GM12865 (cell line): ENCODE measurements at places on chromosomes 11 and 22.

DNA sequence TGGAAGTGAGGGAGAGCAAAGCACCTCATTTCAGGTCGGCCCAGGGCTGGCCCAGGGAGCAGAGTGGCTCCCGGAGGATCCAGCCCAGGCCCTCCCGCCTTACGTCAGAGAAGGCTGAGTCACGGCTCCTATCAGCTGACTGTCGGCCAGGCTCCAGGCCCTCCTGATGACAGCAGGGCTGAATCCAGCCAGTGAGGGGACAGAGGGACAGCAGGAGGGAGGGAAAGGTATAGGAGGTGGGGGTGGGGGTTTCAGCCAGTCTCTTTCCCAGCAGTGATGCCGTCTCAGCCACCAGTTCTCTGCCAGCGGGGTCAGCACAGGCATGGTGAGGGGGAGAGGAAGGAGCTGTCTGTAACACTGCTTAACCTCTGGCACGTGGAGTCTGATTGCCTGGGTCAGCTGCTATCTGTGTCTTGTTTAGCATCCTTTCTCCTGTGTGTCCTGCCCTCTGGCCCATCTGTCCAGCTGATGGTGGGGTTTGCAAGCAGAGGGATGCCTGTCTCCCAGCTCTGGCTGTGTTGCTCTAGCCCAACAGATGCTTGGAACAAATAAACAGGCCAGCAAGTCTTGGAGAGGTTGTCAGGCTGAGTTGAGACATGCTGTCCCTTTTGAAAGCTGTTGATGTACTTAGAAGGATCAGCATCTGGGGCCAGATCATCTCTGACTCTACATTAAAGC is 74.0 kb downstream of the ADAMTS15 start:
- DNase-seq, result no peak

DNA sequence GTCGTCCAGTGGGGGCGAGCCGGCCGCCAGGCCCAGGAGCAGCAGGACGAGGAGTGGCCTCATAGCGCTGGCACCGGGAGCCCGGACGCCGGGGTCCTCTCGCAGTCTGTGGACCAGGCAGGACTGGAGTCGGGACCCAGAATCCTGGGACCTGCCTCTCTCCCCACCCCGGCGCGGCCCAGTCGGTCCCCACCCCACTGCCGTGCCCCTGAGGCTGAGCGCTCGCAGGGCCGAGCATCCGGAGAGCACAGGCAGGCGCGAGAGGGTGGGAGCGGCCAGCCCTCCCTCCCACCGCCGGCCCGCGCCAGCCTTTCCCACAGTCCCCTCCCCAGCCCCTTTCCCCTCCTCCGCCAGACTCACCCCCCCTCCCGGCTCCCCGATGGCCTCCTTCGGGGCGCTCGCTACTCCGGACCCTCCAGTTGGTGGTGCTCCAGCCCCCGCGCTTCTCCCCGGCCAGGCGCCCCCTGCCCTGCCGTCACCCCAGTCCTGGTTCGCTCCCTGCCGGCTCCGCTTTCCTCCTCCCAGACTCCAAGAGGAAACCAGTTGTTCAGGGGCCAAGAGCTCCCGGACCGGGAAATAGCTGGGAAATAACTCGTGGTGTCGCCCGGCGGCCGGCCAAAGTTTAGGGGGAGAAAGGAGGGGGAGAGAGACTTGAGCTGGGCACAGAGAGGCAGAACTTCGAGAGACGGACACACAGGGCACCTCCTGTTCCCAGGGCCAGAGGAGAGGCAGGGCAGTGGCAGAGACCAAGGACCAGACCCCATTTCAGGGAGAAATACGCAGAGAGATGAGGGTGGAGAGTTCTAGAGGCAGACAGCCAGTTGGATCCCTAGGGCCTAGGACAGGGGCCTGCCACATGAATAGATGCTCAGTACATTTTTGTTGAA is at the start of gene C1QTNF5:
Gene C1QTNF5 (minus strand): TSS at position 549 of the 887 bp plus-strand sequence. CDS start 486 bp downstream, at position 63.
- DNase-seq, result no peak

GRCh38 chr11:117449111-117449693 is 121.5 kb downstream of the CEP164 start:
- no peak for DNase-seq

DNA sequence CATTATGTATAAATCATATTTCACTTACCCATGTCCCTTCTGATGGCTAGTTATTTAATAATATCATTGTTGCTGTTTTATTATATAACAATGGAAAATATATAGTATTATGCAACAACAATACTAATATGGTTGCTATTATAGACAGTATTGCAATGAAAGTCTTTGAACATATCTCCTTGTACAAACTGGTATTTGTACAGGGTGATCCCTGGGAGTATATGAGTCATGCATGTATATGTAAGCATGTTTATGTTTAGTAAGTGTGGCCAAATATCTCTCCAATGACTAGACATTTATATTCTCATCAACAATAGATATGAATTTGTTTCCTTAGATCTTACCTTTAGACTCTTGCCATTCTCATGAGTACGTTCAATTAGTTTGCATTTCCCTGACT is 55.9 kb downstream of the KCNC1 start:
- no peak for DNase-seq

DNA sequence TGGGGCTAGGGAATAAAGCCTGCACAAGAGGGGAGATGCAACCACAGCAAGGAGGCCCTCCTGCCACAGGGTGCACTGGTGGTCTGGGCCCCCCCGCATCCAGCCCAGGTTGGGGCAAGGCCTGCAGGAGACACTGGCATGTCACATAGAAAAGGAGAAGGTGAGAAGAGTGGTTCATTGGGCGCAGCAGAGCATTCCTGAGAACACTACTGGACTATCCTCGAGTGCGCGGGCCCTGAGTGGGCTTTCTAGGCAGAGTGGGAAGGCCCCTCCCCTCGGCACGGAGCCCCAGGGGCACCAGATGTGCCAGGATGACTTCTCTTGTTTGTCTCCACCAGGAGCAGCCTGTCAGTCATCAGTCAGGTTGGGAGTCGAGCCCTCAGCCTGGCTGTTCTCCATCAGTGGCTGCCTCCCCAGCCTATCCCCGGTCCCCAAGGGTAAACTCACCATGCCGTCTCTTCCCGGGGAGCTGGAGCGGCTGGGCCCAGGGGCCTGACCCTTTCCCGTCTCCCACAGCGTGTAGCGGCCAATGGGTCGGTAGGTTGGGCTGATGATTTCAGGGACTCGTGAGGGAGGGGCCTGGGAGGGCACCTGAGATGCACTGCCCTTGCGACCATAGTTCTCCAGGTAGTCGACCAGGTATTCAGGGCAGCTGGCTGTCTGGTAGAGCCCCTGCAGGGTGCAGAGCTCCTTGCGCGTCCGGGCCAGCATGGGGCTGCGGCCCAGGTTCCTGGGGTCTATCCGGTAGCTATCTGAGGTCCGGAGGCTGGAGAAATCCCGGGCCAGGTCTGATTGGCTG is 9.0 kb downstream of the USP2 start:
- DNase-seq, result no peak

DNA sequence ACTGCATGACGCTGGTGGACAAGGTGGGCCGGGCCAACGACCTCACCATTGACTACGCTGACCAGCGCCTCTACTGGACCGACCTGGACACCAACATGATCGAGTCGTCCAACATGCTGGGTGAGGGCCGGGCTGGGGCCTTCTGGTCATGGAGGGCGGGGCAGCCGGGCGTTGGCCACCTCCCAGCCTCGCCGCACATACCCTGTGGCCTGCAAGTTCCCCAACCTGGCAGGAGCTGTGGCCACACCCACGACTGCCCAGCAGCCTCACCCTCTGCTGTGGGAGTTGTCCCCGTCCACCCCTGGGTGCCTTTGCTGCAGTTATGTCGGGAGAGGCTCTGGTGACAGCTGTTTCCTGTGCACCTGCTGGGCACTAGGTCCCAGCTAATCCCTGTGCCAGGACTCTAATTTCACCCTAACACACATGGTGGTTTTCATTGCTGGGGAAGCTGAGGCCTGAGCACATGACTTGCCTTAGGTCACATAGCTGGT is 49.0 kb upstream of the PPP6R3 start:
- DNase-seq, result no peak

DNA sequence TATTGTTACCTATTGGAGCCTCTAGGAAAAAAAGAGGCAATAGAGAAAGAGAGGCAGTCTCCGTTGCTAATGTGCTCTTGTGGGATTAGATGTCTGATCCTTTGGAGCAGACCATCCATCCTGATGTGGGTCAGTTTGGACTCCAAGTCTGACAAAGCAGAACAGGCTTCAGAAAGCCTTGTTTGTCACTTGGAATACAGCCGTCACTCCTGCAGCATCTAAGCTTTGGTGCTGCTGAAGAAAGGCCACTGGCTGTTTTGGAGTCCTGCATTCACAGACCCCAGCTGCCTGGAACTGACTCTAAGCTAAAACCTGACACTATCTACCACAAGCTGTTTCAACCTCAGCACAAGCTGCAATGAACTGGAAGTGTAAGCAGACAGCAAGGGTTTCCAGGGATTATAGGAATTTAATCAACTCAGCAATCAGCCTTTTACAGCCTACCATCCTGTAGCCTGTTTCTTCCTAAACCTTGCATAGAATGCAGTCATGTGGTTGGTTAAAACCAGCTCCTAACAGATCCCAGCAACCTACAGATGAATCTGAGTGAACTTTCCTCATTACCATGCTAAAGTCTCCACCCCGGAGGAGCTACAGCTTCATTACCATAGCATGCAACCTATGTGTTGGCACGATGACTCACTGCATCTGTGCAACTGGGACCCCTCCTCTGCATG is 3.7 kb upstream of the PLAAT4 start:
- DNase-seq, result no peak

- DNase-seq, result peak; percentile 51
Measured at GRCh38 chr11:45655347-45655756, 10.1 kb downstream of the CHST1 start.

- DNase-seq, result no peak
Measured at GRCh38 chr11:113952070-113952469, 22.8 kb upstream of the HTR3A start.

DNA sequence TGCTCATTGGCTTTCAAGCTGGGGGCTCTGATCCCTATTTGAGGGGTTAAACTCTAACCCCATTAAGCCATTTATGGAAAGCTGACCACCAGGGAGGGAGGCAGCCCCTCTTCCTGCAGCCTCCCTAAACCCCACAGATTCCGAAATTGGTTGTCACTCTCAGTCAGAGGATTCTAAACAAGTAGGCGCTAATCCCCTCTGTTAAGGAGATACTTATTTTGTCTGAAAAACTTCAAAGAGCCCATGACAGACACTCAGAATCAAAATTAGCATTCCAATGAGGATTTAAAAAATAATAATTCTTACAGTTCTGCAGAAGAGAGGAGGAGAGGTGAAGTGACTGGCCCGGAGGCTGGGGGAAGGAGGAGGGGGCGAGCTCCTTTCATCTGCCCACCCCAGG is 69.7 kb upstream of the LMO1 start:
- DNase-seq, result no peak

- DNase-seq, result no peak
Measured at GRCh38 chr11:14542324-14542723, 22.1 kb upstream of the PSMA1 start.

DNA sequence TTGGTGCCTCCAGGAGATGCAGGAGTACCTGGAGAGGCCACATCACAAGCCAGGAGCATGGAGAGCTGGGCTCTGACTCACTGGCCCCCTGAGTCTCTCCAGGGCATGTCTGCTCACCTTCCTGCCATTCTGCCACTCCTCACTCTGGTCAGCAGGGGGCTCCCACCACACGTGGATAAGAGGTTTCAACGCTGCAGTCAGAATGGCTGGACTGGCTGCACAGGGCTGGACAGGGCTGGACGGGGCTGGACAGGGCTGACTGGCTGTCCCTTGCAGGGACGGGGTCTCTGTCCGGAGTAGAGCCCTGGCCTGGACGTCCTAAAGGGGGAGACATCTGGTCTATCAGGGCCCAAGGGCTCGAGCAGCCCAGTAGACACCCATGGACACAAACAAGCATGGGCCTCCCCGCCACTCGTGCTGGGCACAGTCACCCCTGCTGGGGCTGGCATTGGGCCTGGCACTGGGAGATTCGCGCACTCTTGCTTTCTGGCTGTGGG is 34.6 kb downstream of the CYTH4 start:
- peak; percentile 87 for DNase-seq

DNA sequence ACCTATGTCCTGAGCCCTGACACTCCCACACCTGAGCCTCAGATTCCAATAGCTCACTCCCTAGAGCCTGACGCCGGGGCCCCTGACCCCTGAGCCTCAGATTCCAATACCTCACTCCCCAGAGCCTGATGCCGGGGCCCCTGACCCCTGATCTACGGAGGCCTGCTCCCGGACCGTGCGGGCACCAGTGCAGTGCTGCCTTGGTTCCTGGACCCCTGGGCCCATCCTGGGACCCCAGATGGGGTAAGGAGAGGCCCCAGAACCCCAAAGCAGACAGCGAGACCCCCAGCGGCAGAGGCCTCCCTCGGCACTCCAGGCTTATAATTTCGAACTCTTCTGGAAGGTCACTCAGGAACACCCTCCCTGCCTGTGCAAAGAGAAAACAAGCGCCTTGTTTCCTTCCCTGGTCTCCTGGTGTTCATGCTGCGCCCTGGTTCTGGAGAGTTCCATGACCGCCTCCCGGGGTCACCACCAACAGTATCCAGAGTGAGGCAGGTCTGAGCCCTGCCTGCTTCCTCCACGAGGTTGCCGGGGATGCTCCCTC is 7.5 kb downstream of the SUSD2 start:
- DNase-seq, result no peak

- DNase-seq, result no peak
Measured at GRCh38 chr22:45919504-45920286, 57.3 kb downstream of the WNT7B start.

DNA sequence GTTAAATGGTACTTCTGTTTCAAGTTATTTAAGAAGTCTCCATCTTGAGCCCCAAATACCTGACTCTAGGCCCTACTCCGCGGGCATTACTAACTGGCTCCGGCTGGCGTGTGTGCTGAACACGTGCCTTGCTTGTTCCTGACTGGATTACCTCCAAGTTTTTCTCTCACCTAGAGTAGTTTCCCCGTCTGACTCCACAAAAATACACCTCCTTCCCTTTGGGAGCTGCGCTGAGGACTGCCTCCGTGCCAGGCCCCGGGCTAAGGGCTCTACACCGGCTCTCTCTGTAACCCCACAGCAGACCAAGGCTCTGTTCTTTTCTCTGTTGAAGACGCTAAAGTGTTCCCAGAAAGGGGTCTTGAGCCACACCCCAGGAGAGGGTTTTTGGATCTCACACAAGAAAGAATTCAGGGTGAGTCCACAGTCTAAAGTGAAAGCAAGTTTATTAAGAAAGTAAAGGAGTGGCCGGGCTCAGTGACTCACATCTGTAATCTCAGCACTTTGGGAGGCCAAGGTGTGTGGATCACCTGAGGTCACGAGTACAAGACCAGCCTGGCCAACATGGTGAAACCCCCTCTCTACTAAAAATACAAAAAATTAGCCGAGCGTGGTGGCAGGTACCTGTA is 61.8 kb downstream of the ANO1 start:
- DNase-seq, result no peak

- no peak for DNase-seq
Measured at GRCh38 chr11:90766121-90766520, 543.3 kb upstream of the CHORDC1 start.

GRCh38 chr11:61556621-61557020 is 24.3 kb downstream of the SYT7 start:
- no peak for DNase-seq

- DNase-seq, result no peak
Measured at GRCh38 chr22:40388231-40388630, 17.8 kb downstream of the SGSM3 start.

GRCh38 chr11:102420547-102420946 is 32.0 kb downstream of the TMEM123 start:
- peak; percentile 23 for DNase-seq

GRCh38 chr11:119863236-119863635 is 134.2 kb upstream of the NECTIN1 start:
- no peak for DNase-seq

GRCh38 chr11:112519751-112520150 is 259.1 kb upstream of the PLET1 start:
- peak; percentile 13 for DNase-seq
